Activated CD4-positive, alpha-beta memory T cell treated with anti-CD3 and anti-CD28 coated beads for 36 hours (primary cell): ENCODE measurements at places on chromosomes 3 and 15. TPM values are rescaled to one million over a fixed set of nuclear protein-coding genes. Genes with fewer than 3 reads are reported as not detected.

The THAP10 gene
- 0.51 TPM for total RNA-seq

The PLCB2 gene
- total RNA-seq: 65.3 TPM

The SENP8 gene
- total RNA-seq: 2.5 TPM

The CYP1A1 gene
- 0.64 TPM for total RNA-seq

The EFHB gene
- total RNA-seq: 0.57 TPM

The PCOLCE2 gene
- 0.57 TPM for total RNA-seq

The SUCNR1 gene
- total RNA-seq: not detected

DNA sequence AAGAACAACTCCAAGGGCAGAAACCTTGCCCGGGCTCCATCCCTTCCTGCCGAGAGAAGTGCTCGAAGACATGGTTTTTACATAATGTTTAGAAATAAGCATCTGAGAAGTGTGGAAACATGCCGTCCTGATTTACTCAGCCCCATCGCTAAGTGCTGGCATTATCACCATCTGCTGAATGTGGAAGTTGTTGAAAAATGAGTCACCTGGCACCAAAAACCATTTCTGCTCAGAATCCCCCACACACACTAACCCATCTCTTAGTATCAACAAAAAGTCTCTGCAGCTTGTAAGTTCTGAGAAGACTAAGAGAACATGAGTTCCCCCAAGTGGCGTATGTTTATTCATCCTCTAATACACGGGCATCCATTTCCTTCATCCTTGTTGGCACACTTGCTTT is 51.0 kb upstream of the ARL8B start:
- no peak for DNase-seq

- DNase-seq: no peak
Measured at GRCh38 chr15:67380921-67381320, 126.3 kb downstream of the IQCH start.

DNA sequence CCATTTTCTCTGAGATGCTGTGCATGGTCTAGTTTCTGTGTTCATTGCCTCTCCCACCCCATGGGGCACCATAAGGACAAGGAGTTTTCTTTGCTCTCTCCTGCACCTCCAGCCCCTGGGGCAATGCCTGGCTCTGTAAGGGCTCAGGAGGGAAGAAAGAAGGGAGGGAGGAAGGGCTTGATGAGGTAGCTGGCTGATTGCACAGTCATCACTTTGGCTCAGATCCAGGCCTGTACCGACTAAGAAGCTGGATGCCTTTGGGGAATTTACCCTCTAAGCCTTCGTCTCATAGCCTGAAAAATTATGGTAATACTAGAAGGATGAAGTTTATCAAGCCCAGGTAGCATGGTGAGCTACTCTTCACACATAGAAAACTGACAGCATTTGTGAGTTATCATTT is 382.9 kb downstream of the GABRG3 start:
- DNase-seq: no peak

- no peak for DNase-seq
Measured at GRCh38 chr3:187223799-187224198, 26.5 kb downstream of the RTP1 start.

- no peak for DNase-seq
Measured at GRCh38 chr3:161166051-161166450, 55.1 kb upstream of the NMD3 start.

GRCh38 chr3:46987743-46988401 is 8.4 kb downstream of the NBEAL2 start:
- peak; percentile 94 for DNase-seq

DNA sequence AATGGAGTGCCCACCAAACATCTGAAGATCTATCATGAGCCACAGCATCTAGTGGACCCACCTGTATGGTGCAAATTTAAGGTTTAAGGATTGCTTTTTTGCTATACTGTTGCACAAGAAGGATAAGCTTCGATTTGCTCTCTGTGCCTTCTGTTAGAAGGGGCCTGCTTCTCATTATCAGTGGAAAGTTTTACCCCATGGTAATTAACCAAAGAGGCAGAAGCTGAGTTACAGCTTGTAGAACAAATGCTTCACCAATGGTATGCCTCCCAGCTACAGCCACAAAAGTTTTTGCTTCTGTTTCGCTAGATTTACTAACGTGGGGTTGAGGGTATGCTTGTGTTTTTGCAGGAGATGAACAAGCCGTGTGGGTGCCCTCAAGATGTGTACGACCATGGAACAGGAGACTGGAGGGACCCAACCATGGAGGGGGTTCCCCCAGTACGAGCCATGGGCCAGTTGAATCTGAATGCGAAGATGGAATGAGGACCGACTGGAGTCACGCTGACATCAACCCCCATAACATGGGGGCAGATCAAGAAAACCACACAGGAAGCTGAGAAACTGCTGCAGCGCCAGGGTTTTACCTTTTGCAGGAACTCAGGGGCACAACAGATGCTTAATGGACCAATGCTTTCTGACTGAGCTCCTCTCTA is 43.5 kb downstream of the ACAD9 start:
- DNase-seq: peak; percentile 77

- peak; percentile 58 for DNase-seq
Measured at GRCh38 chr15:90266485-90266884, 1.0 kb downstream of the NGRN start.

- DNase-seq: no peak
Measured at GRCh38 chr15:101156061-101156460, 95.8 kb downstream of the CHSY1 start.
